Activated CD4-positive, CD25-positive, alpha-beta regulatory T cell (primary cell): ENCODE measurements at places on chromosomes 2 and 18.

GRCh38 chr2:3597567-3597966, 2.7 kb downstream of the COLEC11 start:
- no peak for DNase-seq

DNA sequence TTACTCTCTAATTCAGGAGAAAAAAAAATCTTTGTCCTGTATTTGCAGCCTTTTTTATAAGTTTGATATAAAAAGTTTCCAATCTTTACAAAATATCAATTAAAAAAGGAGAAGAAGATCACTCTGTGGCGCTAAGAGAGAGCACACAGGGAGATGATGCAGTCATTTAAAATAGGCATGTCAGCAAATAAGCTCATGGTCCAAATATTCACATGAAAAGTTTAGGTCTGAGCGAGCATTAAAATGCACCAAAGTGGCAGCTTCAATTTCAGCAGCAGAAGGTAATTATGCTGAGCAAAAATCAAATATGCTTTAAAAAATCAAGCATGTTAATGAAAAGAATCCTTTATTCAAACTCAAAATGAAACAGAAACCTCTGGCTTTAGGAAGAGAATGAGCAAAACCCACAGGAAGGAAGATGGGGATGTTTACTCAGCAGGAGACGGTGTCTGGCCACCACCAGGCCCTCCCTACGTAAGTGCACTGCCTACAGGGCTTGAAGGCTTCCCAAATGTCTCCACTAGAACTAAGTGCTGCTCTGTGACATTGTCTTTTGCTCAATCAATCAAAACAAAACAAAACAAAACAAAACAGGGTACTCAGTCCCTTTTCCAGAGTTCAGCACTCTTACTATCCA, 120.4 kb downstream of the L3MBTL4 start:
- DNase-seq: no peak

DNA sequence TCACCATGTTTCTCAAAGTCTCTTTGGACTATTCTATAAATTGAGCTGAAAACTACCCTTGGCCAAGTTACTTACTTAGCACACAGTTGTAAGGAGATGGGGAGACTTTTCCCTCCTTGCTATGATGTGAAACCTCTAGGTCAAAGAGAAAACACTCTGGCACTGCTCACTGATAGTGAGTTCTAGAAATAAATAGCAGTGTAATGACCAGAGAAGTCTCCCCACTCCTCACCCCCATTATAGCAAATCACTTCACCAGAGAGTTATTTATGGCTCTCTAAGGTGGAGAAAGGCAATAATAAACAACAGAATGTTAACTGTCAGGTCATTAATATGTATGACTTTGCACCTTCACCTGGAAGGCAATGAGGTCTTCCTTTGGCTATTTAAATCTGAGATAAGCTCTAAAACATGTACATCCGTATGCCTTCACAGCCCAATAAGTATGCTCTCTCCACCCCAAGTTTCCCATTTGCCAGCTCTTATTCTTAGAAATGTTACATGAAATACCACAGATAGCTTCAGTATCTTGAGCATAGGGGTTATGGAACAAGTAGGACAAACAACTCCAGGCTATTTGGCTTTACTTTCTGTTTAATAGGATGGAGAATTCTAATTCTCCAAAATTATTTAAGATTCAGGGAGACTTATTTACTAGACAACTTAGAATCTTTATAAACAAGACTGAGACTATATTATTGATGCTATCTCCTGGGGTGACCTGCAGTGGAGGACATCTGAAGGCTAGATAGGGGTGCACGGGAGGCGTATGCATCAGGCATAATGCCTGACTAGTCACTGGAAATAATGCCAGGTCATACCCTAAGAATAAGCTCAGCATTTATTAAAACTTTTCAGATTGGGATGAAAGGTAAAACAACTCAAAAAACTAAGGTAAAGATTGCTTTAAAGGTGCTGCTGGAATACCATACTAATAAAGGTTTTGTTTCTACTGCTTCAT, 65.3 kb upstream of the DTNB start:
- no peak for DNase-seq

- DNase-seq: no peak
Measured at GRCh38 chr2:105344704-105345345, 7.5 kb downstream of the C2orf49 start.

DNA sequence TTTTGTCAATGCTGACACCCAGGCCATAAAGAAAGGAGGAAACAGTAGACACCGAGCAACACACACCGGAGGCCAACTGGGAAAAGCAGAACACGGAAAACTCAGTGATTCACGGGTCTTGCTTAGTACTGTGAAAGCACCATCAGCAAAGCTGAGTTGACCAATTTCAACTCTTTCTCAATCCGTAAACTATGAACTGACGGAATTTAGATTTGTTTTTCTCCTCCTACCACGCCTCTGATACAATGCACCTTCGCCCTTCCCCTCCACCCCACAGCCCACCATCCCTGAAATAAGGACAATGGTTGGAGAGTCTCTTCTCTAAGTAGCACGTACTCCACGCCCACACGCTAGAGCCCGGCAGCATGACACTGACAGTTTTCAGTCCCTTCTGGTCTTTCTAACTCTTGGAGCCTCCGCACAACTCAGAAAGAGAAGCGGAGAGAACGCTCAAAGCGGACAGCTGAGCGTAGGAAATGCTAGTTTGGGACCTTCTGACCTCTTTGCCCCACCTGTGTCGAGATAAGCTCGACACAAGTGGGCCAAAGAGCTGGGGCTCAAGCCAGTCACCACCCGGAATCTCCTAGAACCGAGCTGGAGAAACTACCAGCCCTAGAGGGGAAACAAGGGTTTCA, 669 bp downstream of the LNPK start:
- no peak for DNase-seq

- DNase-seq: no peak
Measured at GRCh38 chr2:221896505-221897151, 324.5 kb upstream of the EPHA4 start.

GRCh38 chr2:6234702-6235101, 542.5 kb downstream of the SOX11 start:
- DNase-seq: no peak

- DNase-seq: no peak
Measured at GRCh38 chr18:54712758-54713157, 115.5 kb upstream of the RAB27B start.
